ENCODE measurements at places on chromosomes 13 and 19. TPM values are rescaled to one million over a fixed set of nuclear protein-coding genes. Genes with fewer than 3 reads are reported as not detected.

Gene HIPK4
- total RNA-seq, result 0.17 TPM

Gene CYP4F11
- not detected for total RNA-seq

Gene MZF1
- 11.6 TPM for total RNA-seq

Gene ZNF229
- 3.7 TPM for total RNA-seq

Gene ZNF208
- total RNA-seq, result 0.70 TPM

Gene TMEM86B
- 0.93 TPM for total RNA-seq

Gene LTBP4
- total RNA-seq, result 97.0 TPM

Gene NANOS3
- total RNA-seq, result not detected

Gene KLK14
- not detected for total RNA-seq

Gene CD79A
- 0.35 TPM for total RNA-seq

Gene DCT
- total RNA-seq, result 0.26 TPM

Gene FUT6
- total RNA-seq, result not detected

Gene SPRED3
- 0.35 TPM for total RNA-seq

Gene OR10H1
- not detected for total RNA-seq

Gene SHISA7
- total RNA-seq, result not detected

Gene PNMA8C
- not detected for total RNA-seq

Gene ZNF575
- total RNA-seq, result 0.58 TPM

Gene RNF225
- 0.09 TPM for total RNA-seq

Gene PRKCG
- total RNA-seq, result not detected

Gene MEX3D
- 46.9 TPM for total RNA-seq

Gene MATK
- total RNA-seq, result not detected

Gene ZNF729
- not detected for total RNA-seq

Gene KLF1
- total RNA-seq, result not detected

Gene TEKTIP1
- not detected for total RNA-seq

Gene CEACAM19
- 1.4 TPM for total RNA-seq

Gene C1QTNF9
- total RNA-seq, result not detected

Gene IRGC
- not detected for total RNA-seq

Gene ZNF284
- 1.8 TPM for total RNA-seq

Gene TEX30
- 5.7 TPM for total RNA-seq

Gene PRSS57
- not detected for total RNA-seq

Gene LHFPL6
- 72.5 TPM for total RNA-seq

Gene IRS2
- total RNA-seq, result 49.7 TPM

Gene ZNF578
- 0.70 TPM for total RNA-seq

Gene UQCR11
- 111 TPM for total RNA-seq

Gene LGALS14
- total RNA-seq, result not detected

Gene SLC25A15
- 10.6 TPM for total RNA-seq

Gene KIR3DL3
- not detected for total RNA-seq

Gene C1QTNF9B
- not detected for total RNA-seq

Gene NCAN
- not detected for total RNA-seq

Gene GPC6
- 26.4 TPM for total RNA-seq

Gene FGF22
- 0.26 TPM for total RNA-seq

Gene OR4F17
- not detected for total RNA-seq

Gene LILRB2
- not detected for total RNA-seq

Gene C13orf42
- total RNA-seq, result not detected

Gene NCLN
- total RNA-seq, result 58.3 TPM

Gene ZGLP1
- 3.0 TPM for total RNA-seq

Gene TLE2
- 13.1 TPM for total RNA-seq

Gene FAM216B
- not detected for total RNA-seq

Gene PTH2
- not detected for total RNA-seq

Gene OR7D2
- total RNA-seq, result not detected

Gene SYNGR4
- total RNA-seq, result not detected

Gene ZNF471
- total RNA-seq, result 4.6 TPM

Gene ITGBL1
- 22.3 TPM for total RNA-seq

Gene CXCL17
- total RNA-seq, result not detected

Gene LGI4
- total RNA-seq, result 0.26 TPM

Gene C19orf73
- 12.3 TPM for total RNA-seq

Gene TLE6
- total RNA-seq, result 1.6 TPM

Gene MBD3L4
- not detected for total RNA-seq
